ENCODE measurements at places on chromosomes 16 and 17.

GRCh38 chr17:78530675-78531074 is 46.5 kb downstream of the DNAH17 start:
- DNase-seq = no peak

DNA sequence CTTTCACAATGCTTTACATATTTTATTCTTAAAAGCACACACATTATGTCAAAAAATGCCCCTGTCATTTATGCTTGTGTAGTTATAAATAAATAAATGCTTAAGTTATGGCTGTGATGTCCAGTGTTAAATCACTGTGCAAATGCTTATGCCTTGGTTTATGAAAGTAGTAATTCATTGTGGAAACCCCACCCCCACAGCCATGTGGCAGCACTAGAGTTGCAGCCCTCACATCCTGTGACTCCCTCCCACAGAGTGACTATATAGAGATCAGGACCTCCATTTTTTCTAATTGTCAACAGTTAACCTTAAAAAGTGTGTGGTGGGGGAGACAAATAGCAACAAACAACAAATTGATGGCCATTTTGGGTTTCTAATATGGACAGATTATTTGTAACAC is 2.4 kb downstream of the SKAP1 start:
- DNase-seq = peak; percentile 89

GRCh38 chr16:6104428-6104827 is 1006.8 kb upstream of the EEF2KMT start:
- no peak for DNase-seq

- DNase-seq = peak; percentile 16
Measured at GRCh38 chr16:23195366-23195978, 12.9 kb downstream of the SCNN1G start.

DNA sequence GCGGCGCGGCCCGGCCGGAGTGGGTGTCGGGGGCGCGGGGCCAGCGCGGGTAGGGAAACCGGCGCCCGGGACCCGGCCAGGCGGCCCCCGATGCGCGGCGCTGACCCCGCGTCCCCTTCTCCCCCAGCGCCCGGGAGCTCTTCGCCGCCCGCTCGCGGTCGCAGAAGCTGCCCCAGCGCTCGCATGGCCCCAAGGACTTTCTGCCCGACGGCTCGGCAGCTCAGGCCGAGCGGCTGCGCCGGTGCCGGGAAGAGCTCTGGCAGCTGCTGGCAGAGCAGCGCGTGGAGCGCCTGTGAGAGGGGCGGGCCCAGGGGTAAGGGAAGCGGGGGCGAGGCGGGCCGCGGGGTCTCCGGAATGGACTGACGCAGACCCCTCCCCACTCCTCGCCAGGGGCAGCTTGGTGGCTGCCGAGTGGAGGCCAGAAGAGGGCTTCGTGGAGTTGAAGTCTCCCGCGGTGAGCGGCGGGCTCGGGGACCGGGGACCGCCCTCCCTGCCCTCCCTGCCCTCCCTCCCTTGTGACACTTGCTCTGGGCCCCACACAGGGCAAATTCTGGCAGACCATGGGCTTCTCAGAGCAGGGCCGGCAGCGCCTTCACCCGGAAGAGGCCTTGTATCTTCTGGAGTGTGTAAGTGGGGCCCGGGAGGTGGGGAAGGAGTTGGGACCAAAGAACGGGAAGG is 430 bp downstream of the TSEN54 start:
- peak; percentile 47 for DNase-seq

DNA sequence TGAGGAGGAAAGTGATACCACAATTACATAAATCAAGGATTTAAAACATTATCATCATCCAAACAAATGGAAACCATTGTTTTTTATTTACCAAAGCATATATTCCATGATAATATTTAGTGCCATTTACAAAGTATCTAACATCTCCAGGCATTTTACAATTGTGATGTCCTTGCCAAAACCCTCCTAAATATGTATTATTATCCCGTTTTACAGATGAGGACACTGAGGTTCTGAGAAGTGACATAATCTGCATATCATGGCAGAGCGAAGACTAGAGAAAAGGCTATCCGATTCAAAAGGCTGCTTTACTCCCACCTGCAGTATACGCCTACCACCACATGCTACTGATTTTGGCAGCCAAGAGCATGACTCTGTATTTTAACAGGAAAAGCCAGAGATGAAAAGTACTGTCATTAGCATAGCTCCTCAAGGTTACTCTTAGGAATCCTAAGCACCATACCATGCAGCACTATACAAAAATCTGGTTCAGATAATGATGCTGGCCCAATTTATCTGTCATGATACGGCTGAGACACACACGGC is 301.4 kb downstream of the CA10 start:
- no peak for DNase-seq

- no peak for DNase-seq
Measured at GRCh38 chr17:50667259-50668024, 32.8 kb downstream of the ABCC3 start.

DNA sequence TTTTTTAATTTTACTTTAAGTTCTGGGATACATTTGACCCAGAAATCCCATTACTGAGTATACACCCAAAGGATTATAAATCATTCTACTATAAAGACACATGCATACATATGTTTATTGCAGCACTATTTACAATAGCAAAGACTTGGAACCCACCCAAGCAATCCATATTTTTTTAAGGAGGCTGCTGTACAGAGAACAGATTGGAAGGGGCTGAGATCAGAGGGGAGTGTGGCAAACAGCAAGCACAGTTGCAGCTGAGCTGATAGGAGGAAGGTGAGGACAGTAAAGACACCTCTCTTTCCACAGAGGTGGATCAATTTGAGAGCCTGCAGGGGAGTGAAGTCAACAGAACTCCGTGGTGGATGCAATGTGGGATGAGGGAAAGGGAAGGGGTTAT is 10.2 kb upstream of the TMEM238L start:
- DNase-seq = no peak

- no peak for DNase-seq
Measured at GRCh38 chr16:86421995-86422394, 88.3 kb upstream of the FOXF1 start.

DNA sequence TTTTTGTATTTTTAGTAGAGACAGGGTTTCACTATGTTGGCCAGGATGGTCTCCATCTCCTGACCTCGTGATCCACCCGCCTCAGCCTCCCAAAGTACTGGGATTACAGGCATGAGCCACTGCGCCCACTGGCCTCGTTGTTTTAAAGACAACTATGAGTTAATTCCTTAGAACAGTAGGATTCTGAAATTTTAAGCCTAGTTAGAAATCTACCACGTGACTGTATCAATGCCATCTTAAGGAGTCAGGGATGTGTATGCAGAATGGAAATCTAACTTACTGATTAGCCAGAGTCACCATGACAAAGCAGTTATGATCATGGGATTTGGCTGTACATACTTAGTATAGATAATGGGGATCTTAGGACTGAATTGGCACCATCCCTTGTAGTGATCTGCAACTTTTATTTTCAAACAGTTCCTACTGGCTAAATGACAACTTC is 2.8 kb downstream of the CEP20 start:
- DNase-seq = no peak

- no peak for DNase-seq
Measured at GRCh38 chr17:31579265-31579664, 187.8 kb downstream of the RAB11FIP4 start.

GRCh38 chr17:41739661-41740352 is 5.4 kb upstream of the HAP1 start:
- DNase-seq = no peak

GRCh38 chr17:44255915-44256314 is 12.0 kb downstream of the SLC4A1 start:
- DNase-seq = no peak
